ENCODE measurements at places on chromosomes 1 and 21.
A peak's percentile ranks its signal among the peaks of the same experiment; 100 is the strongest.

GRCh38 chr1:41846625-41847405 is 71.9 kb downstream of the HIVEP3 start:
- no peak for DNase-seq

GRCh38 chr21:44317241-44317782 is 17.5 kb downstream of the PFKL start:
- no peak for DNase-seq

DNA sequence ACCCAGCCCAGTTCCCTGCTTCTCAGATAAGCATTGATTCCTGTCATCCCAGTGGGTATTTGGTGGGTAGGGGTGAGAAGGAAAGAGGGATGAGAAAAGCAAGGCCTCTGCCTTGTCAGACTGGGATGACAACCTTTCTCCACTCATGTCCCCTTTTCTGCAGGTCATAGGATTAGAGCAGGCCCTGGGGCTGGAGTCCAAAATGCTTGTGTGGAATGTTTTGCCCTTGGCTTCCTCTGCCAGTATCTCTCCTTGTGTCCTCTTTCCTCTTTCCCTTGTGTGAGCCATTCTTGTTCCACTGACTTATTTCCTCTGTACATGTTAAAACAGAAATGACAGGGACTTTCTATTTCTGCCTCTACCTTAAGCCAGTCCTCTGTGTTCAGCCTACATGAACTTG is 4.1 kb downstream of the ATP2B4 start:
- DNase-seq, result no peak

- no peak for DNase-seq
Observed at GRCh38 chr1:171748651-171749050, 6.8 kb upstream of the VAMP4 start.

DNA sequence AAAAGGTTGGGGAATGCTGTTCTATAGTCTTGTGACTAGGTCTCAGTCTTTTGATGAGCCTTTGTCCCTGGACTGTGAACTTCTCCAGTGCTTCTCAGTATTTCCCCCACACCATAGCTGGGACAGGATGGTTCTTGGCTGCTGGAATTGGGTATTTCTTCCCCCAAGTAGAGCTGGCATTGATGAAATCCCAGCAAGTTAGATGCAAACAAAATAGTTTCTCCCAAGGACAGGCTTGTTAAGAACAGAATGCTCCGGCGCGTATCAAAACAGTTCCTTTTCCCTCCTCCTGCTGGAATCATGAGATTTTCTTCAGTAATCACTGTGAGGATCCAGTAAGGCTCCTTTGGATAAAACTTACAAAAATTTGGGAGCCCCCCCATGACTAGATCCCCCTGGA is 162.6 kb downstream of the PIK3R3 start:
- DNase-seq, result no peak

DNA sequence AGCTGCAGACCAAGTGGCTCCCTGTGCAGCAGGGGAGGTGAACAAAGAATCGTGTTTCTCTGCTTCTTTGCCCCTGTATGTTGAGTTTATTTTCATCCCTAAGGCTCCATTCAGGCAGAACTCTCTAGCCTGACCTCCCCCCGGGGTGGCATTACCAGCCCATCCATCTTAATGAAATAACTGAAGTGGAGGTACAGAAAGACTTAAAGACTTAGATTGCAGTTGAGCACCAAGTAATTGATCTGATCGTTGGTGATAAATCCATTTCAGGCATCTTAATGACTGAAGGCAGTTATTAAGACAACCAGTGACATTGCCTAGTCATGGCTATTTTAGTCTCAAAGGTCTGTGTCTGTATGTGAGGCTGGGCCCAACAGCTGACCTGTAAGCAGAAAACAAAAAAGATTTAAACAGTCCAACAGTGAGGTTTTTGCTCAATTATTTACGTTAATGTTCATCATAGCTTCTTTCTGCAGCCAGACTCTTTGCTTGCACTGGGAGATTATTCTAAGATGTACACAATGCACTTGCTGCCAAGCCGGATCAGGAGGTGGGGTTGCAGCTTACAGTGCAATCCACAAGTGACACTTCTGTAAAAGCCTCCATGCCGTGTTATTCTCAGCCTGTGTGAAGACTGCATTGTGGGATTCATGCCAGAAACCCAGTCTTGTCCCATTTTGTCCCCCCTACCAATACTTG is 363.0 kb upstream of the DUSP10 start:
- no peak for DNase-seq

DNA sequence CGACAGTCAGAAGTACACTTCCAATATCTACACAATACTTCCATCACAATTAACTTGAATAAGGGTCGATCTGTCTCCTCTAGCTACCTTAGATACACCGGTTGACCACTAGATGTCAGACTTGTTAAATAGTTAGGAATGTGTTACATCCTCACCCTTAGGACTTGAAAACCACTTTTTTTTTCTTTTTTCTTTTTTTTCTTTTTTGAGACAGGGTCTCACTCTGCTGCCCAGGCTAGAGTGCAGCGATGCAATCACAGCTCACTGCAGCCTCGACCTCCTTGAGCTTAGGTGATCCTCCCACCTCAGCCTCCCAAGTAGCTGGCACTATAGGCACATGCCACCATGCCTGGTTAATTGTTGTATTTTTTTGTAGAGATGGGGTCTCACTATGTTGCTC is 120.4 kb upstream of the GREM2 start:
- DNase-seq, result peak; percentile 69

DNA sequence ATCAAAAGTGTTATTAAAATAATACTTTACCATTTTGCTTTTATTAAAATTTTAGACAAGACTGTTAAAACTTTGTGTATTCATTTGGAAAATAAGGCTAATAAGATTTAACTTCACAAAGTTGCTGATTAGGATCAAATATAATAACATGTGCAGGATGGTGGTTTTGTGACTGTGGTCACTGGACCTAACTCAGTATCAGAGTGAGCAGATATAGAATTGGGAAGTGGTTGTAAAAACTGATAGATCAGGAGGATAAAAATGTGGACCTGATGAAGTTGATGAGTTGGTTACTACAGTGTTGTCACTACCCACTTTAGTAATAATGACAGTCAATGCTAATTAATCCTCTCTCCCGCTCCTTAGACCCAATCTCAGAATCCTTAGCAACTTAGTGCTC is 186.4 kb downstream of the AKT3 start:
- no peak for DNase-seq

DNA sequence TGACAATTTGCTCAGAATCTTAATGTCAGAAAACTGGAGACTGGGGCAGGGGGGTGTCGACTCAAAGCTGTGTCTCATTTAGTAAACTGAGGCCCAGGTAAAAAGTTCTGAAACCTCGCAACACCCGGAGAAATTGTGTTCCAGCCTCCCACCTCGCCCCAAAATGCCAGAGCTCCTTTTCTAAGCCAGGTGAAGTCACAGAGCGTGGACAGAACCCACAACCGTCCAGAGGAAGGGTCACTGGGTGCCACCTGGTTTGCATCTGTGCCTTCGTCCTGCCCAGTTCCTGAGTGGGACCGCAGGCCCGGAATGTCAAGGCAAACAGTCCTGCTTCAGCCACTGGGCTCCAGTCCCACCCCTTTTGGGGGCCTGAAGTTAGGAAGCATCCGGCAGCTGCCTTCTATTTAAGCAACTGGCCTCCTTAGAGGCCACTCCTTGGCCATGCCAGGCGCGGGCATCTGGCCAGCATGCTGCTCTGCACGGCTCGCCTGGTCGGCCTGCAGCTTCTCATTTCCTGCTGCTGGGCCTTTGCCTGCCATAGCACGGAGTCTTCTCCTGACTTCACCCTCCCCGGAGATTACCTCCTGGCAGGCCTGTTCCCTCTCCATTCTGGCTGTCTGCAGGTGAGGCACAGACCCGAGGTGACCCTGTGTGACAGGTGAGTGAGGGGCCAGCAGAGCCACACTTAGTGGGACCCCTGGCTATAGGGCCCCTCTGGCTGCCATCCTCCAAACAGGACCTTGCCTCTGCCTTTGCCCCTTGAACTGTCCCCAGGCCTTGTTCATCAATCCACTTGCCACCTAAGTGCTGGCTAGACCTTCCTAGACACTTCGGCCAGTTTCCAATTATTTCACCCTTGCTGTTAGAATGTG is at the start of gene TAS1R1:
TAS1R1 (plus strand) TSS at position 401 of the 872 bp plus-strand sequence; CDS start at position 468, 67 bp downstream.
- DNase-seq, result no peak

- DNase-seq, result no peak
Observed at GRCh38 chr1:161379071-161379470, 11.4 kb upstream of the CFAP126 start.

DNA sequence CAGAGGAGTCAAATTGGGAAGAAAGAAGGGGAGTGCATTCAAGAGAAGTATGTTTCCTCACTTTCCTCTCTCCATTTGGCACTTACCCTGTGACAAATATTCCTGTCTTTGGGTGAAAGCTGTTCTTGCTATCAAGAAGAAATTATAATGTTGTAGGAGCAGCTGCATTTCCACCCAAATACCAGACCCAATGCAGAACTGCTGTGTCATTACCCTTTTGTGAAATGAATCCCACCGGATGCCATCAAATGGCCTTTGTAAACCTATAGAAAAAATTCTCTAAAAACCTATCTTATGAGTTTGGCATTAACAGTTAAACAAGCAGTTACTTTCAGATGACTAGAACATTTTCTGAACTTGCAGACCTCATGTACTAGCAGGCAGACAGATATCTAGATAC is 16.7 kb upstream of the PALMD start:
- no peak for DNase-seq

- DNase-seq, result no peak
Observed at GRCh38 chr21:44730951-44731579, 19.7 kb upstream of the TSPEAR start.

DNA sequence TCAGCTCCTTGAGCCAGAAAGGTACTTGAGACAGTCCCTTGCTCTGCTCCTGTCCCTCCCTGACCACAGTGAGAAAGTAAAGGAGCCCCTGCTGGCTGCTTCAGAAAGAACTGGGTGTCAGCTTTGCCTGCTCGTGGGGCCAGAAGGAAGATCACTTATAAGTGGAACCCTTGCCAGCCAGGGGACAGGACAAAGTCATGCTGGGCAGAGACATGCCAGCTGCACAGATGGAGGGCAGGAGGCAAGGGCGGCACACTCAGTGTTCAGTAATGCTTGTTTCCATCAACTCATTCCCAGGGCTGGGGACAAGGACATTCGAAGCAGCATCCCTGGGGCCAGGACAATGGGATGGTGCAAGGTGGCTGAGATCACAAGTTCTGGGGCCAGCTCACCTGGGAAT is 41.8 kb downstream of the NTPCR start:
- DNase-seq, result no peak

DNA sequence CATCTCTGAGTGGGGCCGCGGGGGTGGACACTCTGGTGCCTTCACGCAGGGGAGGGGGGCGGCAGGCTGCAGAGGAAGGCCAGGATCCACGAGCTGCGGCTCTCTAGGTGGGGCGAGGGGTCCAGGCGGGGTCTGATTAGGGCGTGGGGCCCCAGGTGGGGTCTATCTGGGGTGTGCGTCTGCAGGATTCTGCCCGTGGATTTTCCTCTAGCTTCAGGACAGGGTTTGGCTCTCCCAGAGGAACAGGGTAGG is 6.3 kb downstream of the JMJD4 start:
- no peak for DNase-seq

- DNase-seq, result no peak
Observed at GRCh38 chr1:108646648-108647269, 14.1 kb downstream of the HENMT1 start.

DNA sequence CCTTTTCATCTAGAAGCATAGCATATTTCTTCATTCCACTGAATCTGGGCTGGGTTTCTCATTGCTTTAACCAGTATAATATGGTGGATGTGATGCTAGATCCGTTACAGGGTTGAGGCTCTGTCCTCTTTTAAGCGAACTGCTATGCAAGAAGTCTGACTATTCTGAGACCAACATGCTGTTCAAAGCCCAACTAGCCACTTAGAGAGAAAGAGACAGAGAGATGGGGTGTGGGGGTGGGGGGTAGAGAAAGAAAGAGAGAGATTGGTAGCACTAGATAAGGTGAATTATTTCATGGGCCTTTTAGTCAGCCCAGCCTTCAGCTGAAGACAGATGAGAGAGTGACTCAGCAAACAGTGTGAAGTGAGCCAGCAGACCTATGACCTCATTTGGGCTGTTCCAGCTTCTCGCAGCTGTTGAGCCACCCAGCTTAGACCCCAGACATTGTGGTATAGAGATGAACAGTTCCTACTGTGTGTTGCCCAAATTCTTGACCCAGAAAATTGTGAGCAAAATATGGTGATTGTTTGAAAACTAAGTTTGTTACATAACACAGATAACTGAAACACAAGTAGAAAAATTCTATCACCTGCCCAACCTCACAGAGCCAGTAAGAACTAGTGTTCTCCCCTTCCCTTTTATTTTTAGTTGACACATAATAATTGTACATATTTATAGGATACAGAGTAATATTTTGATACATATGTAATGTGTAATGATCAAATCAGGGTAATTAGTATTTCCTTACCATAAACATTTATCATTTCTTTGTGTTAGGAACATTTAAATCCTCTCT is 40.7 kb upstream of the PRKACB start:
- no peak for DNase-seq

GRCh38 chr1:99645699-99646531 is at the start of gene PALMD:
TSS of gene PALMD (plus strand) at chr1:99646113. CDS start at chr1:99646318, 205 bp downstream.
- no peak for DNase-seq

DNA sequence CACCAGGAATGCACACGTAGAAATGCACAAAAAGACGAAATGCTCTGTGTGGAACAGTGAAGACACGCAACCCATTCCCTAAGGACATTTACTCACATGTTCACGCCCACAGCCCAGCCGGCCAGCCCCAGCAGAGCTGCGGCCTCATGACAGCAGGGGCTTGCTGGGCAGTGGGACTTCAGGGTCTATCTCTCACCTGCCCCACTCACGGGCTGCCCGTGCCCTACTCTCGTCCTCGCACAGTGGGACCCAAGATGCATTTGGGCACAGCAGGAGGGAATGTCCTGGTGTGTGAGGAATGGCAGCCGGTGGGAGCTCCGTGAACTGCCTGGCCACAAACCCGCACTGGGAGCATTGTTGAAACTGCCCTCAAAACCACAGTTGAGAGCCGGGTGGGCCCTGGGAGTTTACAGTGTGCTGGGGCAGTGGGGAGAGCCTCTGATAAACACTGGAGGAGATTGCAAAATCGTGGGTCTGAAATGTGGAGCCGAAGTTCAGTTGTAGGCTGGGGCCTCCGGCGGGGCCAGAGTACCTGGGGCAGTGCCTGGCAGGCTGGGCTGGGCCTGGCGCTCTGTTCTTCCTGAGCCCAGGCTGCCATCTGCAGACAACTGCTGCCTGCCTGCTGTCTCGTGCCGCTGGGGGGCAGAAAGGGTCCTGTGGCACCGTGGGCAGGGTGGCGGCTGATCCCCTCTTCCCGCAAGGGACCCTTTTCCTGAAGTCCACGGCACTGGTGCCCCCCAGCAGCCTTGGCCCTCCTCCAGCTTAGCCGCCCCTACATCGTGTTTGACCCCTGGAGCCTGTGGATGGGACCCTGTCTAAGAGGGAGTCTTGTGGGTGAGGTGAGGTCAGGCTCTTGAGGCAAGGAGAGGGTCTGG is 20.7 kb upstream of the POFUT2 start:
- no peak for DNase-seq
